Suppressor macrophage (primary cell): ENCODE measurements at places on chromosomes 13 and 19.

GRCh38 chr13:46100191-46100815 is 4.5 kb downstream of the CPB2 start:
- DNase-seq, result peak; percentile 83

- DNase-seq, result peak; percentile 21
Observed at GRCh38 chr13:51912511-51913225, 50.9 kb downstream of the CCDC70 start.

- DNase-seq, result no peak
Observed at GRCh38 chr13:73242515-73243015, 183.8 kb downstream of the KLF5 start.

- no peak for DNase-seq
Observed at GRCh38 chr13:21095311-21095710, 33.9 kb upstream of the LATS2 start.

DNA sequence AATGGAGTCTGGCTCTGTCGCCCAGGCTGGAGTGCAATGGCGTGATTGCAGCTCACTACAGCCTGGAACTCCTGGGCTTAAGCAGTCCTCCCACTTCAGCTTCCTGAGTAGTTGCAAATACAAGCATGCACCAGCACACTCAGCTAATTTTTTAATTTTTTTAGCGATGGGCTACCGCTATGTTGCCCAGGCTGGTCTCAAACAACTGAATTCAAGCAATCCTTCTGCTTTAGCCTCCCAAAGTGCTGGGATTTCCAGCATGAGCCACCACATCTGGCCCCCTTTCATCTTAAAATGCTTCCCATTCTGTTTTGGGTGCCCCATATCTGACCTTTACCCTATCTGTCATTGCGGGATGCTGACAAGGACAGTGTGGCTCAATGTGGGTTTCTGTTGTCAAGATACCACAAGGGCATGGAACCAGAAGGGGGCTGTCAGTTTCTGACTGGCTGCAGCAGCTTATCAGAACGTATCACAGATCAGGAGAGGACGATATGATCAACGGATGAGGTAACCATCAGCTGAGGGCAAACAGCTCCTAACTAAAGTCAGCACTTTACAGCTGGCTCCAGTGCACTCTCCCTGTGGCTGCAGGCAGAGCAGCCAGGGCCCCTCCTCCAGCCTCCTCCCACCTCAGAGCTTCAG is 32.4 kb downstream of the GPR42 start:
- peak; percentile 65 for DNase-seq

GRCh38 chr13:62879071-62879470 is 1463.4 kb upstream of the PCDH20 start:
- DNase-seq, result no peak

DNA sequence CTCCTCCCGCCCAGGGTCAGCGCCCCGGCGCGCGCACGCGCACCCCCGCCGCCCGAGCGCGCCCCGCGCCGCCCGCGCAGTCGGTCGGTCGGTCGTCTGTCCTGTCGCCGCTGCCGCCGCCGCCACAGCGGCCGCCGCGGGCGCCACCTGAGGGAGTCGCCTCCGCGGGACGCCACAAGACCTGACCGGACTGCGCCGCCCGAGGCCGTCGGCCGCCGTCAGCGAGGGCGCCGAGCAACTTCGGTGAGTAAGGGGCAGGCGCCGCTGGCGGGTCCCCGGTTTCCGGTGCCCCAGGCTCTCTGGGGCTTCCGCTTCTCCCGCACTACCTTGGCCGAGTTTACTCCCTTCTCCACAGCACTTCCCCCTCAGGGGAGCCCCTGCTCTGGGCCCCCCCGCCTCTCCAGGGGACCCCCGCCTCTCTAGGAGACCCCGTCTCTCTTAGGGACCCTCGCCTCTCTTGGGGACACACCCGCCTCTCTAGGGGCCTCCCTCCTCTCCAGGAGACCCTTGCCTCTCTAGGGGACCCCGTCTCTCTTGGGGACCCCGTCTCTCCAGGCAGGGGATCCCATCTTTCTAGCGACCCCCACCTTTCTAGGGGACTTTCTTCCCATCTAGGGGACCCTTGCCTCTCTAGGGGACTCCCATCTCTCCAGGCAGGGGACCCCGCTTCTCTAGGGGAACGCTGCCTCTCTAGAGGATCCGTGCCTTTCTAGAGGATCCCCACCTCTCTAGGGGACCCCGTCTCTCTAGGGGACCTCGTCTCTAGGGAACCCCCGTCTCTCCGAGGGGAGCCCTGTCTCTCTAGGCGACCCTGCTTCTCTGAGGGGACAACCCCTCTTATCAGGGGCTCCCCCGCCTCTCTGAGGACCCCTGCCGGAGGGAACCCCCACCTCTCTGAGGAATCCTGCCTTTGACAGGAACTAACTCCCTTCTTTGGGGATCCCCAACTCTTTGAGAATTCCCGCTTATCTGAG is 19.3 kb upstream of the GATAD2A start:
- DNase-seq, result peak; percentile 65

- no peak for DNase-seq
Observed at GRCh38 chr13:63636316-63636993, 2220.8 kb upstream of the PCDH20 start.

- no peak for DNase-seq
Observed at GRCh38 chr13:94333131-94333820, 146.2 kb downstream of the DCT start.

- DNase-seq, result no peak
Observed at GRCh38 chr13:88051746-88052482, 380.7 kb downstream of the SLITRK5 start.

DNA sequence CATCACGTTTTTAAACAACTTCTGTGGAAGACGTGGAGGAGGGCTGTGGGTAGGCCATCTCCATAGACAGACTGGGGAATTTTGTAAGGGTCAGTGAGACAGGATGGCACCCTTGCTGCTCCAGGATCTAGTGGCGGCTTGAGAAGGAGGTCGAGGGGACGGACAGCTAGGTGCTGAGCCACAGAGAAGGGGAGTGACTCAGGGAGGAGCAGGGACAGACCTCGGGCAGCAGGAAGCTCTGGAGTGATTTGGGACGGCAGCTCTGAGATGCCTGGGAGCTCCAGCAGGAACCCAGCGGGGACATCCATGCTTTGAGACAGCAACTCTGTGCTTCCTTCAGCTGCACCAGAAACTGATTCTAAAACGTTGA is 169.1 kb upstream of the SOX1 start:
- DNase-seq, result no peak

DNA sequence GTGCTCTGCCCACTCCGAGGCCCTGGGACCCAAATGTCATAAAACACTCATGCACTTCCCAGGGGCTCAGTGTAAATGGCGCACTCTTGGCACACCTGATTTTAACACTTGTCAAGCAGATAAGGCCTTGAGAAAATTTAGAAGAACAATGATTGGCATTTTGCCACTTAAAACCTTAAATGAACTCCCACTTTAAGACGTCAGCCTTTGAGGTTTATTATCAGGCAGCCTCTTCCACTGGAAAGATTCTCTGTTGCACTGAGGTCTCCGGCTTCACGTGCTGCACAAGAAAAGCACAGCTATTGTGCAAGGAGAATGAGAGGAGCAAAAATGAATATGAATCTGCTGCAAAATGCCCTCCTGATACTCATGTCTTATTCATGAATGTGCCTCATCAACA is 38.5 kb upstream of the ATP11A start:
- DNase-seq, result no peak

DNA sequence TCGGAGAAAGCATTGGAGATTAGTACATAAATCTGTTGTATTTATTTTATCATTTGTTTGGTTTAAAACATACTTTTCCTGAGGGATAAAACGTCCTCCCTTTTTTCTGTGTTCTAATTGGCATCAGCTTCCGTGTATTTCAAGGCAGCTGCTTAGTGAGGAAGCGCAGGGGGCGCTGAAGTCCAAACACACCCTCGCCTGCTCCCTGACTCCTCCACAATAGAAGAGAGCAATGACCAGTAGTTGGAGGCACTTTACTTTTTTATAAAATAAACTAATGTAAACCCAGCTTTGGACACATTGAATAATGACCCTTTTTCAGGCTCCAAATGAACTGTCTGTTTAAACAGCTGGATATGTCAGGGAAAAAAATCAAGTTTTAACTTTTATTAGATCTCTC is 79.9 kb downstream of the RNASEH2B start:
- DNase-seq, result peak; percentile 63

GRCh38 chr13:46648166-46648607 is 95.2 kb downstream of the LRCH1 start:
- no peak for DNase-seq

DNA sequence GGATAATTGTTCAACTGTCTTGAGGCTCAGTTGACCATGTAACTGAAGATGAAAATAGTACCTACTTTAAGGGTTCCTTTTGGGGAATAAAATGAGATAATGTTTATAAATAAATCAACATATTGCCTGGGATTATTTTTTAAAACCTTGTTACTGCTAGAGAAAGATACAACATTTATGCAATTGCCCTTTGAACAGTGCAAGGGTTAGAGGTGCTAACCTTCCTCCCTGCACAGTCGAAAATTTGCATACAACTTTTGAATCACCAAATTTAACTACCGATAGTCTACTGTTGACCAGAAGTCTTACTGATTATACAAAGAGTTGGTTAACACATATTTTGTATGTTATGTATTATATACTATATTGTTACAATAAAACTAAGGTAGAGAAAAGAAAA is 750.0 kb downstream of the EFNB2 start:
- DNase-seq, result no peak

DNA sequence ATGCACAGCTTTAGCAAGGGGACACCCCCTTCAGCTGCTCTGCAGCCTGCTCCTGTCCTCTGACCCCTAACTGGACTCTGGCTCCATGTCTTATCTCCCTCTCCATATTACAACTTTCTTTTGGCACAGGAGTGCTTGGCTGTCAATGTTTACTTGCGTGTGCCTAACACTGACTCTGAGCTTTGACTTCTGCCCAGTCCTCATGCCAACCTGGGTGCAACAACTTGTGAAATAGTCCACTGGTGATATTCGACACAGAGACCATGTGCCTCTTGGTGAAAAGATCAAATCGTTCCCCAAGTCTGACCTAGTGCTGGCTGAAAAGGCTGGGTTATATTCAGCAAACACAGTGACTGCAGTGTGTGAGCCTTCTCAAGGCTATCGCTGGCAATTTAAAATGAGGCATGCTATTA is 34.1 kb upstream of the KLF12 start:
- no peak for DNase-seq

DNA sequence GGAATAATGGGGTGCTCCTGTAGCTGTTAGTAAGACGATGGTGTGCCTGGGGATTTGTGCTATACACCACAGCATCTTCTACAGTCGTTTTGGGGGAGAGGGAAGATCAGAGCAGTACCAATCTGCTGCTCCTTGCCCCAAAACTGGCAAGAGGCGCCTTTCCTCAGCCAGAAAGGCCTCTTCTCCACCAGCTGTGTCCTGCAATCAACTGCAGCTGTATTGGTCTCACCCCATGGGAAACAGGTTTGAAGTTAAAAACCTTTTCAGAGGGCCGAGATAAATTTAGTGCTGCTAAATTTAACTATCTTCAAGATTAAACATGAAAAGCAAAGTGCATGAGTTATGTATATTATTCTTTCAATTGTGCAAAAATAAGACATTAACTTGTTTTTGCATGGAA is 1.2 kb upstream of the RNASEH2B start:
- DNase-seq, result no peak

GRCh38 chr13:101795025-101795424 is 342.6 kb downstream of the ITGBL1 start:
- no peak for DNase-seq

DNA sequence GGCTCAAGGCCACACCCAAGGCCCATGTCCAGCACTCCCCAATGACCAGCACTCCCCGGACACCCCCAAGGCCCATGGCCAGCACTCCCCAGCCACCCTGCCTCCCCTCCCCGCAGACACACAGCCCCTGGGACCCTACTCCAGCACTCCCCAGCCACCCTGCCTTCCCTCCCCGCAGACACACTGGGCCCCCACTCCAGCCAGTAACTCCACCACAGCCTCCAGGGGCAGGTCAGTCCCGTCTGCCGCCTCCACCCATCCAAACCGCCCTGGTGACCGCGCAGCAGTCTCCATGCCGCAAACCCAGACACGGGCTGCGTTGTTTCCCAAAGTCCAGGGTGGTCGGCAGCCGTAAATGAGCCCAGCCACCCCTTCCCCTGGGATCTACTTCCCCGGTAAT is 70.7 kb downstream of the SPACA7 start:
- no peak for DNase-seq

GRCh38 chr13:103395139-103395538 is 328.9 kb upstream of the SLC10A2 start:
- no peak for DNase-seq

DNA sequence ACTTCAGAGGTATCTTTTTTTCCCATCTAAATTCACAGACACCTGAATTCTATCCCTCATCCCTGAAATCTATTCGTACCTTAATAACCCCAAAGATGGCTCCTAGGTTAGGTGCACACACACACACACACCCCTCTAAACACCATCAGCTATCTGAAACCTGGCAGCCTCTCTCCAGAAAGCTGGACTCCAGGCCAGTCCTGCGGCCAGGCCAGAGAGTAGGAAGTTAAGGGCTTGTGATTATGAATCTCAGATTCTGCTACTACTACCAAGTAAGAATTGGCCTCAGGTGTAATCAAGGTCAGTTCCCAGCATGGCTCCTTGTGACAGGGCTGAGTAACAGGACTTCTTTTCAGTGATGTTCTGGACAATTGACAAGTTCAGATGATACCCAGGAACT is 244.2 kb upstream of the SERP2 start:
- no peak for DNase-seq

GRCh38 chr19:6259312-6259861 is 20.4 kb downstream of the MLLT1 start:
- DNase-seq, result no peak

DNA sequence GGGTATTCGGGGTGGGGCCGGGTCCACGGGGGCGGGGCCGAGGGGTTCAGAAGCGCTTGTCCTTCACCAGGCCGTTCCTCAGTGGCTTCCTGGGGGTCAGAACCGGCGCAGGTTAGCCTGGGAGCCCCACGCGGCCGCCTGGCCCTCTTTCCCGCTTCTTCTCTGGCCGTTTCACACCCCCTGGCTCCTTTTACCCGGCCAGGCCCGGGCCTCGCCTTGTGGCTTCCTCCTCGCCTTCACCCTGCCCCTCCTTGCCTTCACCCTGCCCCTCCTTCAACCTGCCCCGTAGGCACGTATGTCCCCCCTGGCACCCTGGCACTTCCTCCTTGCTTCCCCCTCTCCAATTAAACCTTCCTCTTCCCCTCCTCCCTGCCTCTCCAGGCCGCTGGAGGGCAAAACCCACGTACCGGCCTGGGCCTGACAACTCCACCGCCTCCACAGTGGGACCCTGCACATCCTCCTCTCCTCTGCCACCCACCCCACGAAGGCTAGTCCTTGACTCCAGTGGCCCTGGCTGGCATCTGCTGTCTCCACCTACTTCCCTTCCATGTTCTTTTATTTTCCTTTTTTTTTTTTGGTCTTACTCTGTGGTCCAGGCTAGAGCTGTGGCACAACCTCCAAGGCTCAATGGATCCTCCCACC is 25.3 kb downstream of the CERS1 start:
- peak; percentile 23 for DNase-seq
